ENCODE measurements at places on chromosomes 7 and 10. TPM values are rescaled to one million over a fixed set of nuclear protein-coding genes. Genes with fewer than 3 reads are reported as not detected.

DNA sequence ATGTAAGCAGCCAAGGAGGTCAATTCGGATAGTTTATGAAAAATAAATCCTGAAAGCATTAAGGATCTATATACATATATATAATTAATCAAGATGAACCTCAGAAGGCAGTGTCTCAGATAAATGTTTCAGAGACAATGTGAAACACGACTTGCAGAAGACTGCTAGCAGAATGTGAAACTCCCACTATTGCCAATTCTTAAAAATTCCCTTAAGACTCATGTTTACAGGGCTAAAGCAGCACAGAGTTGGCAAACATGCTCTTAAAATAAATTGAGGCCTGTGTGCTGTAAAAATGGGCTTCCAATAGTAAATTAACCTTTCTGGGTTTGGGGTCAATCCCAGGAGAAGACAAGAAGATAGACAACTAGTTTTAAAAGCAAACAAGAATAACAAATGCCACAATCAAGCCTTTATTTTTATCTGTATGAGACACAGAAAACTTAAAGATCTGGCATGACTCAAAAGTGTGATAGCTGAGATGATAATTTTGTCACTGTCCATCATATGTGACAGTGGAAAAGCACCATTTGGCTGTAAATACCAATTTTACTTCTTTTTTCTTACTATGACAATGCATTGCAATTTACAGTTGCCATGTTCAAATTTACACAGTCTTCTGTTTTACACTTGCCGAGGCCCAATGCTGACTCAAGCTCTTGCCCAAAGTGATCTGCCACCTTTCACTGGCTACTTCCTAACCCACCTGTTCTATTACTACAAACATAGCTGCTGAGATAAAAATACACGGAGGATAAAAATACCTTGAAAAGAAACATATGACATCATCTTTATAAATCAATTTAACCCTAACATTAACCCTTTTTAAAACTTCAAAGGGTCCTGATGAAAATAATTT lies 78.6 kb downstream of the CHCHD3 start:
- no peak for DNase-seq

DNA sequence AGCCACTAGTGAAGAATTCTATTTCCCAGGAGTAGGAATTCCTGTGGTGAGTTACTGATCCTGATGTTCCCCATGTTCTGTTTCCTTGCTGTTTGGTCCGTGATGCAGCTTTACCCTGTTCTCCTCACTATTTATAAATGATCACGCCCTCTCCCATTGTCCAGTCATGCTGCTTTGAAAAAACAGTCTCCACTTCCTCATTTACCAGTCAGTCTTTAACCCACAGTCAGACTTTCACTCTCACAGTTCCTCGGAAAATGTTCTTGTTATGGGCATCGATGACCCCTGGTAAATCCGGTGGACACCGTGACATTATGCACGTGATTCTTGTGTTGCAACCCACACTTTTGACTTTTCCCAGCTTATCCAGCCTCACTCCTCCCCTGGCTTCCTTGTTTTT lies 14.4 kb downstream of the SCIN start:
- peak; percentile 22 for DNase-seq

The DNAH11 gene
- total RNA-seq, result under 0.01 TPM

The CYP2C19 gene
- not detected for total RNA-seq

The OR2A42 gene
- under 0.01 TPM for total RNA-seq

- peak; percentile 26 for DNase-seq
Observed at GRCh38 chr10:11823989-11824346, 812 bp downstream of the PROSER2 start.

DNA sequence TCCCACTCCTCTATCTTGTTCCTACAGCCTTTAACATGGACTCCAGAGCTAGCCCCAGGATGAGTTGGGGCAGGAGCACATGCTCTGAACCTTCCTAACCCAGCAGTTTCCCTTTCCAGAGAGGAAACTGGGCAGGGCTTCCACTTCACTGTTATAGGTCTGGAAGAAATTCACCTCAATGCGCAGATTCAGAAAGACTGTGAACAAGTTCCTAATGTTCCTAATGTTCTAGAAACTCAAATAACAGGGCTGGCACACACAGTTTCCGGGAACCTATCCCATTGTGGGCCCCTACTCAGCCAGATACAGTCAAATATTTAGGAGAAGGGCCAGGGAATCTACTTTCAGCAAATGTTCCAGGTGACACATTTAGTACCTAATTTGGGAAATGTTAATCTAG lies 29.7 kb downstream of the ABCC2 start:
- no peak for DNase-seq

GRCh38 chr10:29130190-29130673 lies 158.6 kb upstream of the LYZL1 start:
- peak; percentile 59 for DNase-seq

DNA sequence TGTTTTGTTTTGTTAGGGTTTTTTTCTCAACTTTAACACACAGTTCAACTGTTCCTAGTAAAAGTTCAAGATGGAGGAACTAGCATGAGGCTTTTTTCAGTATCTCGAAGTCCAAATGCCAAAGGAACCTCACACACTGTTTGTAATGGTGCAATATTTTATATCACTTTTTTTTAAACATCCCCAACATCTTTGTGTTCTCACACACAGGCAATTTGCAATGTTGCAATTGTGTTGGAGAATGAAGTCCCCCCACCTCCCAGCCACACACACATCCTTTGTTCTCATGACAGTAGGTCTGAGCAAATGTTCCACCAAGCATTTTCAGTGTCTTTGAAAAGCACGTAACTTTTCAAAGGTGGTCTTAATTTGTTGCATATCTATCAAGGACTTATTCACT lies 120.9 kb downstream of the TWIST1 start:
- DNase-seq, result no peak

- no peak for DNase-seq
Observed at GRCh38 chr7:919924-920341, 34.5 kb downstream of the ADAP1 start.

GRCh38 chr10:22606164-22606614 lies 108.2 kb downstream of the PIP4K2A start:
- DNase-seq, result peak; percentile 85

GRCh38 chr7:132998763-132999162 lies 83.1 kb downstream of the CHCHD3 start:
- DNase-seq, result no peak

The SPDYE16 gene
- not detected for total RNA-seq

DNA sequence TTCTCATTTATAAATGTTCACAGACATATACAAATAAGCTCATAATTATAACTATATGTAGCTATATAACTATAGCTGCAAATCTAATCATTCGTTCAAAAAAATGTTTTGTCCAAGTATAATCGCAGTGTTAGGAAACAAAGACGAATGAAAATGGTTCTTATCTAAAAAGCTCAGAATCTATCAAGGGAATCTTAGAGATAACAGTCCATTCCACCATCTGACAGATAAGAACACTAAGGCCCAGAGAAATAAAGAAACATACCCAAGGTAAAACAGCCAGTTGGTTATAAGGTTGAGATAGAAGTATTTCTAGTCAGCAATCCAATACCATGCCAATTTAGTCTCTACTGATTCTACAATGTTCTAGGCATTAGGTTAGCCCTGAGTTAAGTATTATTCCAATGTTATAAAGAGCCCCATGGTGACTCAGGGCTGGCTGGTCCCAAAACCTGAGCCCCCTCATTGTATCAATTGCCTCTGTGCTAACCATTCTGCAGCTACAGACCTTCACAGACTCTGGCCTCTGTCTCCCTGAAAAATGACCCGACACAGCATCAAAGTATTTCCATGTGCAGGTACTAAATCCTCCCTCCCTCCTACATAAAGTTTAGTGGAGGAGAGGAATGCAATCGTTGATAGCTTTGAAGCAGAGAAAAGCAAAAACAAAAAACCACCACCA lies 30.0 kb downstream of the CHCHD3 start:
- DNase-seq, result no peak

The TRIM50 gene
- total RNA-seq, result not detected

DNA sequence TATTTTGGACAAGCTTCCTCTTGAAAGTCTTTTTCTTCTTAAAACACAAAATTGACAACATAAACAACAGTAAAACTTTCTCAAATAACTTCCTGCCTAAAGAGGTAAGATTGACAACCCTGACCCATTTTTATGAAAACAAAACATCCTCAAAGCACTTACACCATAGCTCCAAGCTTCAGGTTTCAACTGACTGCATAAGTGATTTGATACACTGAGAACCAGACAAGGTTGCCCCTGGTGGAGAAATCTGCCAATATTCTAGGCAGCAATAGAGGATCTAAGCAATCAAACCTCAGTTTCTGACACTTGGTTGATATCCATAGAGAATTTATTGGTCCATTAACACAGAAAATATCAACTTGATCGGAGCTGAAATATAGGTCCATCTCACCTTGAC lies 147.8 kb downstream of the ELAPOR2 start:
- no peak for DNase-seq

The PNLIPRP1 gene
- not detected for total RNA-seq

DNA sequence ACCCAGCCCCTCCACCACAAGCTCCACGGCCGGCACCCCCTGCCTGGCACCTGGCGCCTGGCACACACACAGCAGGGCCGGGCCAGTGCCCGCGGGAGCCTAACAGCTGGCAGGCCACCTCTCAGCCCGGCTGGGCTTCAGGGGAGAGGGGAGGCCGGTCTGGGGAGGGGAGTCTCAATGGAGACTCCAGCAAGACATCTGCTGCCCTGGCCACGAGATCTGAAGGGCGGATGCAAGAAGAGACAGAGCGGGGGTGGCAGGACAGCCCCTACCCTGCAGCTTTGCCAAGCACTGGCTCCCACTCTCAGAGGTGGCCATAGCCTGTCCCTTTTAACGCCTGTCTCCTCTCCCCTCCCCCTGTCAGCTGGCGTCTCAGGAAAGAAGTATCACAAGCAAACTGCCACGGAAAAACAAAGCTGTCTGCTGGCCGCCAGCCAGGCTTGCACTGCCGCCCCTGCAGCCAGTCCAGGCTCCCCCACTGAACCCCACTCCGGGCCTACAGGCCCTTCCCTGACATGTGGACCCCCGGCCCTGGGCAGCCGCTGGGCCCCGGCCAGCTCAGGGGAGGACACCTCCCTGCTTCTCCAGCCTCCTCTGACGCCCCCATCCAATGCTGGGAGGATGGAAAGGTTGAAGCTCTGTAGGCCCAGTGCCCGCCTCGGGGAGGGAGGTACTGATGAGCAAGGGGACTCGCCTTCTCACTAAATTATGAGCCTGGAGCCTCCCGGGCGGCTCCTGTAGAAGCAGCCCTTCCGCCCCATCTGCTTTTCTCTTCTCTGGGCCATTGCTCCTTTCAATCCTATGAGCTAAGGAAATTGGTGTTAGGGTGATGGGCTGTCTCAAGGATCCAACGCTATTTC lies 178.4 kb downstream of the ARHGAP12 start:
- DNase-seq, result peak; percentile 21

The VIPR2 gene
- not detected for total RNA-seq

DNA sequence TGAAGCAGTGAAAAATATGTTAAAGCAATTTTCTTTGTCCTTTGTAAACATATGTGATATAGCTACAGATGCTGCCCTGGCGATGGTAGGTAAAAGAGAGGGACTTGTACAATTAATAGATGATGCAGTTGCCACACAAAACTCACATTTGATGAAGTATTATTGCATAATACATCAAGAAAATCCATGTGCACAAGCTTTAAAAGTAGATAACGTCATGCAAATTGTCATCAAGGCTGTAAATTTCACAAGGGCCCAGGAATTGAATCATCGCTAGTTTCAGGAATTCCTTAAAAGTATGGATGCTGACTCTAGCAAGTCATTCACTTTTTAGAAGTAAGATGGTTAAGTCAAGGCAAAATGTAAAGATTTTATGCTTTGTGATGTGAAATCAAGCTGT lies 10.0 kb downstream of the CYP3A5 start:
- DNase-seq, result peak; percentile 7

GRCh38 chr7:54996391-54996790 lies 22.4 kb upstream of the EGFR start:
- no peak for DNase-seq

DNA sequence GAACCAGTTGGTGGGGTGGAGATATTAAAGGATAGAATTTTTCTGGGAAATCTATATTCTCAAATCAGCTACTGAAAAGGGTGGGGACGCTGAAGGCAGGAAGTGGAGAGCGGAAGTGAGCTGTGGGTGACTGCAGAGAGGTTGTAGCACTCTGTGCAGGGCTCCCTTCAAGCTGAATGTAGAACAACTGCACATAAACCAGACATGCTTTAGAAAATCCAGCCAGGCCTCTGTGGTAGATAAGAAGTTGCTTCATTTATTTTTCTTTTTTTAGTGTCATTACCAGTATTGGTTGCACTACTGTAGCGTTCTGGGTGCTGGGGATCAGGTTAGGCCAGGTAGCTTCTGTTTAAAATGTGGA lies 127.8 kb downstream of the CELF2 start:
- DNase-seq, result no peak

The SLC26A4 gene
- under 0.01 TPM for total RNA-seq

The UTF1 gene
- not detected for total RNA-seq

DNA sequence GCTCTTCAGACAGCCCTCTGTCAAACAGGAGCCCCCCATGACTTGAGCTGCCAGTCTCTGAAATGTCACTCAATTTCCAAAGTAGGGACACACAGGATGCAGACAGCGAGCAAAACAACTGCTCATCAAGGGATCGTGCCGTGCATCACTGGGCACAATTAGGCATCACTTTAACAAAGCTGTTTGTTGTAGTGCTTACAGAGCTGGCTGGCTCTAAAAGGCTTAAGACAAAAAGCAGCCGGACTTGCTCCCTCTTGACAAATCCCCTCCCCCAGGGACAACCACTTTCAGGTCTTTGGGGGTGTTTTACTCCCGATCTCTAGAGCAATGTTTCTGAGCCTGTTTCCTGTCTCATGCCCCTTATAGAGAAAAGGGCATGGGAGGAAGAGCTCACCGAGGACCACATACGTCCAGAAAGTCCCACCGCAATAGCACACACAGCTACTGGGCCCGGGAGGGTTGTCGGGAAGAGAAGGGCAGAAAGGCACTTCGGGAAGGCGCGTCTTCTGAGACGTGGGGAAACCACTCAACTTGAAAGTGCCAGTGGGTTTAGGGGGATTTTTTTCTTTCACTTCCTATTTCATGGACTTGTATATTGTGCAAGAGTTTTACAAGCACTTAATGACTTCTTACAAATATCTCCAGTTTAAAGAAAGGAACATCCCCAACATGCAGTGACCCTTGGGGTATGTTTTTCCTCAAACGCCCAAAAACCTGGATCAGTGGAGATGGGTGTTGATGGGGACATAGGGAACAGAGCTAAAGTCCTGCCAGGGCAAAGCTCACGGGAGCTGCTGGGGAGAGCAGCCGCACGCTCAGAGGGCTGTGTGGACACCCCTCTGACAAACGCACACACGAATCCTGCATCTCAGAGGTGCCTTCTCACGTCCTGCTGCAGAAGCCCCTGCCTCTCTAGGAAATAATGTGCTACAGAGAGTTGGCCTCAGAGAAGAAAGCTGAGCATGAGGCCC lies 27.1 kb downstream of the LRRC20 start:
- peak; percentile 92 for DNase-seq
